Epithelial cell of prostate (primary cell): ENCODE measurements at places on chromosomes 6 and 20.

- DNase-seq = peak; percentile 45
Measured at GRCh38 chr6:80535914-80536565, 429.6 kb downstream of the BCKDHB start.

DNA sequence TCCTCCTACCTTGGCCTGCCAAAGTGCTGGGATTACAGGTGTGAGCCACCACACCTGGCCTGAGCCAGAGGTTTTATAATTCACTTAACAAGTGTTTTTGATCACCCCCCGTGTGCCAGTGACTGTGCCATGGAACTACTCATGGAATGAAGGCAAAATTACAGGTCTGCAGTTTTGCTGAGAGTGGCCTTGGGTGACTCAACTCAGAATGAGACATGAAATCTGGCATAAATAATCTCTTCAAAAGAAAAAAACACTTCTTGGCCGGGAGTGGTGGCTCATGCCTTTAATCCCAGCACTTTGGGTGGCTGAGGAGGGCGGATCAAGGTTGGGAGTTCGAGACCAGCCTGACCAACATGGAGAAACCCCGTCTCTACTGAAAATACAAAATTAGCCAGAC lies 166.9 kb upstream of the SALL4 start:
- DNase-seq = no peak

GRCh38 chr6:130840050-130840449 lies 12.8 kb downstream of the SMLR1 start:
- peak; percentile 5 for DNase-seq

- no peak for DNase-seq
Measured at GRCh38 chr6:21171801-21172200, 421.8 kb upstream of the SOX4 start.
